ENCODE measurements at places on chromosomes 4 and X.

DNA sequence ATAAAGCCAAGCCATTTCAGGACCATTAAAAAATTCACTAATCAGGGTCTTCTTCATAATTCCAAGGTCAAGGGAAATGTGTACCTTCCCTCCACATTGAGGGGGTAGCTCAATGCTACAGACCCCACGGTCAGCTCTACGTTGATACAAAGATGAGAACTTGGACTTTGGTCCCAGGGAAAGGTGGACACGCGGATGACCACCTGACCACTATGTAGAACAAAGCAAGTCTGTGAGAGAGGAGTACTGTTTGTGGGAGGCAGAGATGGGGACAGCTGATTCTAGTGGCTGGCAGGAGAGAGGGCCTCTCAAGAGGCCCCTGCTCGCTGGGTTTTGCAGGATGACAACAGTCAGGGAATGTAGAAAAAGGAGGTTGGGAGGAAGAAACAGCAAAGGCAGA is 58.0 kb downstream of the SLC2A9 start:
- DNase-seq = no peak

DNA sequence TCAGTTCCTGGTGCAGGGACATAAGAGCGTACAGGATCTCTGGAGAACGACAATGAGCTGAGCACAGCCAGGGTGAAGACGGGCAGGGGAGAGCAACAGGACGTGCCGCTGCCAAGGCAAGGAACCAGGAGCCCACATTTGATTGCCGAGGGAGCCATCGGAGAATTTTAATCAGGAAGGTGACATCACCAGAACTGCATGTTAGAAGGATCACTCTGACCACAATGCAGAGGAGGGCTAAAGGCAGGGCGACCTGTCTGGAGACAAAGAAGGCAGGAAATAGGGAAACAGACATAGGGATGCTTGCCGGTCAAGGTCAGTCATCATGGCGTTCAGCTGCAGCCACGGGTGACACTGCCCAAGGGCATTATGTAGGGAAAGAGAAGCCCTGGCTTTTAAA is 81.4 kb downstream of the RBM47 start:
- no peak for DNase-seq

DNA sequence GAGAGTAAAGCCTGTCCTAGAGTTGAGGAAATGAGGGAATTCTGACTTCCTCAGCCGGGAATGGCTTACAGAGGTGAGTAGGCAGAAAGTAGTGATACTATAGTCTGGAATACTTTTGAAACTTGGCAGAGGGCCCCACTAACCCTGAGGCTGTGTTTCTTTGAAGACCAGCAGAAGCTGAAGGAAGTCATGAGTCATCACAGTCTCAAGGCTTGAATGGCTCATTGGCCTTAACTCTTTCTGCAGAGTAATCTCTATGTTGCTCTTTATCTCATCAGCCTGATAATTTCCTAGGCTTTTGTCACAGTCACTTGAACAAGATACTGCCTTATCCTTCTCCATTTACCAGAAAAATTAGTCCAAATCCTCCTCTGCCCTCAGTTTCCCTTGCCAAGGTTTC is 80.8 kb downstream of the ANKRD50 start:
- peak; percentile 89 for DNase-seq

DNA sequence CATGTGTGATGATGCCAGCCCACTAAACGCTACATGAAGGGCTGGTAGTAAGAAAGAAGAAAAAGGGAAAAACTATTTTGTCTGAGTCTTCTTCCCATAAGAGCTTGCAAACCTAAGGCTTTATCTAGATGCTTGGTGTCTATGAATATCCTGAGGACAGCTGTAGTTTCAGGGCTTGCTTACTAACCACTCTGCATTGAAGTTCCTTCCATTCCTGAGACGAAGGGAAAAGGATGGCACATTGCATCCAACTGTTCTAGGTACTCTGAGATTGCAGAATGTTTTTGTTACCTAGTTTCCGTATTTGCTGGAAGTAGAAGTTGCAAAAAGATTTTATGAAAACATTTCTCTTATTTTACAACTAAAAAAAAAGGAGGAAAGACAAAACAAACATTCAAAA is 544.6 kb downstream of the IL15 start:
- no peak for DNase-seq

DNA sequence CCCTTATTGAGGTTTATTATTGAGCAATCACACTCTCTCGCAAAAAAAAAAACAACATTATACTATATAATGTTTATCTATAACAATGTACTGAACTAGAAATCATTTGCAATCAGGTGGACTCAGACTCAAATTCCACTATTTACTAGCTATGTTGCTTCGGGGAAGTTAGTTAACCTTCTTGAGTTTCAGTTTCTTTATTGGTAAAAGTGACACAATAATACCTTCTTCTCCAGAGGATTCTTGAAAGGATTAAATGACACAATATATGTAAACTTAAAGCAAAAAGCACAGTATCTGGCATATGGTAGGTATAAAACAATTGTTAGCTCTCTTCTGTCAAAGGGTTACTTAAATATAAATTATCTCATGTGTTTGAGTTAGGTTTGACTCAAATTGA is 31.5 kb upstream of the HDAC8 start:
- no peak for DNase-seq

GRCh38 chrX:155959018-155959587 is 38.4 kb upstream of the IL9R start:
- DNase-seq = no peak

GRCh38 chrX:17750436-17750835 is 13.1 kb downstream of the SCML1 start:
- DNase-seq = no peak

- DNase-seq = peak; percentile 90
These were observed 223.4 kb downstream of the SHROOM3 start for GRCh38 chr4:76658231-76659102.

- DNase-seq = no peak
These were observed 1.9 kb downstream of the GPC4 start for GRCh38 chrX:133413218-133413925.

GRCh38 chr4:175068266-175068665 is 150.1 kb downstream of the ADAM29 start:
- no peak for DNase-seq

DNA sequence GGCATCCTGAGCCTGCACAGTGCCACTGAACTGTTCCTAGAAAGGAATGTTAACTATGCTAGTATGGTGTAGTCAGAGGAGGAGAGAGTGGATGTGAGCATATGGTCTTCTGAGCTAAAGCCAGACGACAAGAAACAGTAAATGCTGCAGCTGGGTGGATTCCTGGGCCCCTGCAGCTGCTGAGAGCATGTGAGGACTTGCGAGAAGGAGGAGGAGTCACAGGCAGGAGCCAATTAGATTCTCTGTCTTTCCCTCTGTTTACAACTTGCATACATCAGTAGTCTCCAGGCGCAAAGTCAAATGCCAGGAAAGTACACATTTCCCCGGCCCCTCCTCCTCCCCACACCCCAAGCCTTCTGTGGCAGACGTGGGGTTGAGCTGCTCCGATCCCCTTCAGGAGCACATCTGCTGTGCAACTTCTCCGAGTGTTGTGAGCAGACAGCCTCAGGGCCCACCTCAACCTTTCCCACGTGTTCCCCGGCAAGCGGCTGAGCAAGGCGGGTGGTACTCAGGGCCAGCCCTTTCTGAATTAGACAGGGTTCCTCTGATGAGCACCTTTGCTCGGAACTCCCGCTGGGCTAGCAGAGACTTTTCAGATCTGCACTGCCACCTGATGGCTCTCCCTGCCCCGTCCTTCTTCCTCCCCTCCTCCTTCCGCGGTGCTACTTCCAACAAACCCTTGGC is 108.7 kb upstream of the ATP6AP2 start:
- DNase-seq = peak; percentile 43

DNA sequence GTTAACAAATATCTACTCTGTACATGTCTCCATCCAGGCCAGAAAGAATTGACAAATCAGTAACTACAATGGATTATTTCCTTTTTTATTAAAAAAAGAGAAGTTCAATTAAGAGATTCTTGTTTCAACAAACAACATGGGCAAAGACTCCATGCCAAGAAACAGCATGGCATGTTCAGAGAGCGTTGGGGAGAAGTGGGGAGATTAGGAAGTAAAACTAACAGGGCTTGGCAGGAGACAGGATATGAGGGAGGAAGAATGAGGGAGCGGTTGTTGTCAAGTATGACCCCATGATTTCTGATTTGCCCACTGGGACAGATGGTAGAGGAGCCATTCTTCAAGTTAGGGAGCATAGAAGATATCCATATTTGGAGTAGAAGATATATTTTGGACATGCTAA is 128.4 kb downstream of the RNF150 start:
- DNase-seq = no peak

DNA sequence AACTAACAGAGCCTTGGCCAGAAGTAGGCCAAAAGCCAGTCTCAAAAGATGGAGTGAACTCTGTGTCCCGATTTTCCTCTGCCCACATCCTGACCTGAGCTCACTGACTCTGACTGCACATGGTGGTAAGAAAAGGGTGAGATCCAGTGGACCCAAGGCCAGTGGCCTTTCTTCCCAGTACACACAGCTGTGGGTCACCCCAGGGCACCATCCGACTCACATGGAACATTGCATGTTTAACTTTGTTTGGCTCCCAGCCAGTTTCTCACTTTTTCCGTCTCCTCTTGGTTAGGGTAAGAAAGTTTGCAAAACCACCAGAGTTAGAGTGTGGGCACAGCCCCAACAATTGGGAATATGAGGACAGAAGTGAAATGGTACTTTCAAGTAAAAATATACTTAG is 69.8 kb downstream of the GAB1 start:
- DNase-seq = peak; percentile 51

DNA sequence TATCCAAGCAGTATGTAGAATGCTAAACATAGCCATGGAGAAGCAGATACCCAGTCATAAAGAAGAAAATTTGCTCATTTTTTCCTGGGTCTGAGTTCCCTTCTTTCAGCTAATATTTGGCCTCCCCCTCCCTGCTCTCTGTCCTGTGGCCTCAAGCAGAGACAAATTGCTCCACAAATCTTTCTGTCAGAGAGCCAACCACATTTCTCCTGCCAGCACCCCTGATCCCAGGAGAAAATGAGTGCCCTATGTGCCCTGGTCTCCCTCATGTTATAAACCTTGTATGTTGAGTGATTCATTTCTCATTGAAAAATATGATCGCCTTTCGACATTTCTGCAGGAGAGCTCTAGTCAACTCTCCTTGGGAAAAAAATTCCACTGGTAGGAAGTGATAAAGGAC is 82.0 kb downstream of the TMEM156 start:
- DNase-seq = no peak

GRCh38 chr4:56077676-56078075 is 128.9 kb downstream of the CEP135 start:
- DNase-seq = no peak

- peak; percentile 41 for DNase-seq
These were observed 77.4 kb downstream of the WDR19 start for GRCh38 chr4:39259571-39260330.

GRCh38 chr4:2733001-2733843 is 22.9 kb downstream of the TNIP2 start:
- no peak for DNase-seq

DNA sequence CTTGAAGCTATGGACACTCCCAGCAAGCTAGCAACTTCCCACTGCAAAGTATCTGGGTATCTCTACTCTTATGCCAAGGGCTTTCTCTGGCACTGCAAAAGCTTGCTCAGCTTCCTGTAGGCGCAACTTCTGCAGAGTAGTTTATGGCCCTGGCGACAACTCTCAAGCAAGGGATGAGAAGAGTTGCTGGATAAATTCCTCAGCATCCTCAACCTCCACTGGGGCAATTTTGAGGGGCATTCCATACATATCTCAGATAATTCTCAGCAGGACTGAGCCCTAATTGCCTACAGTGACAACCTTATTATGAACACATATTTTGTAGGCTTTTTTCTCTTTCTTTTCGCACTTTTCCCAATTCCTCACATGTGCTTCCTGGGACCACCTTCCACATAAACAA is 31.2 kb upstream of the TAB3 start:
- DNase-seq = no peak

DNA sequence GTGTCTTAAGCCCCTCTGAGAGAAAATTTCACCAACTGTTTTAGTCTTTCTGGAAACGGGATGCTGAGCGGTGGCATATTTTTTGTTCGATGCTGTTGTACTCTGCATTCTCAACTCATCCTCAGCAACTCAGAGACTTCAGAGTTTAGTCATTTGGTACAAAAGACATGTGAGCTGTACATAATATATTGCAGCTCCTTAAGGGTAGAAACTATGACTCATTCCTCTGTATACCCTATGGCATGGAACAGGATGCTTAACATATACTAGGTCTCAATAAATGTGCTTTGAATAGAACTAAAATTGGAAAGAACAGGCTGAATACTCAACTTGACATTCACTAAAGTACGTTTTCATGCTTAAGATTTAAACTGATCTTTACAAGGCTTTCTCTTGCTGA is 130.5 kb upstream of the SLITRK2 start:
- no peak for DNase-seq

DNA sequence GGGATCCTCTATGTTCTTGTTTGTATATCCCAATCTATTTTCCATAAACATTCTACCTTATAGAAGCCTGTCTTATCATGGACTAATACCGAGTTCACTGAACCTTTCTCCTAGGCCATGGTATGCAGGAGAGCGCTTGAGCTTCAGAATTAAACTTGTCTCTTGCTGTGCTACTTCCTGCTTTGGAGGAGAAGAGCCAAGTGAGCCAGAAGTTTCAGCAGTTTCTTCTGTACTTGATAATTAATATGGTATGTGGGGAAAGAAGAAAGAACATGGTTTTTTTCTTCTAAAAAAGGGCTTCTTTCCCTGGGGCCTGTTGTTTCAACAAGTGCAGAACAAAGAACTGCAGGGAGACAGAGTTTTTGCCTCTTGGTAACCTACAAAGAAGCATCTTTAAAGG is 172.8 kb downstream of the ATG4A start:
- DNase-seq = no peak

DNA sequence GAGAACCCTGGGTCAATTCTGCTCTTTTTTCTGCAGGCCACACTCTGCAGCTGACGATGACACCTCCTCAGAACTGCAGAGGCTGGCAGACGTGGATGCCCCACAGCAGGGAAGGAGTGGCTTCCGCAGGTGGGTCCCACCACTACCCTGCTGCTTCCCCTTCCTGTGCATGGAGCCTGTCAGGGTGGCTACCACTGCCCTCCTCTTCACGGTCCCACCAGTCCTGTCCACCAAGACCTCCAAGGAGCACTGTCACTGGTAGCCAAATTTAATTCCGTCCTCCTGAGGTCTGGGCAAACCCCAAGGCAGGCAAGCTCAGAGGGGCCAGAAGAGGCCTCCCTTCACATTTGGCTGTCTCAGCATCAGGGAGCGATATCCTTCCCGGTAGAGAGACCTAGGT is 4.2 kb downstream of the CNGA2 start:
- no peak for DNase-seq

- no peak for DNase-seq
These were observed 85.9 kb downstream of the CLDN34 start for GRCh38 chrX:10052906-10053625.

- DNase-seq = no peak
These were observed 21.1 kb upstream of the HSFX4 start for GRCh38 chrX:149908308-149908707.

DNA sequence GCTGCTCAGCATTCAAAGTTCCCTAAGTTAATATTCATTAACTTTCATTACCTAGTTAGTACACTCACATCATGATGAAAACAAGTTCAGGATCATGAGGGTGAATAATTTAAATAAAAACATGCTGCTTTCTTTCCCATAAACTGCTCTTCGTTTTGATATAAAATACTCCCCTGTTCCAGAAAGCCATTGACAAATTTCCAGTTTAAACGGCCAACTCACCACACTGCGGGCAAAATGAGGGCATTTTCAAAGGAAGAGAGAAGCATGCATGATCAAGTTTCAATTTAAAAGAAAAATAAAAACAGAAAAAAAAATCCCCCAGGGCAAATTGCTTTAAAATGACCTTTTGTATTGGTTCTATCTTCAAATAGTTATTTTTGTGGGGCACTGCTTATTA is 69.6 kb downstream of the EPHA5 start:
- DNase-seq = peak; percentile 38

All from astrocyte of the cerebellum (primary cell).